ENCODE measurements at places on chromosomes 6 and 20. TPM values are rescaled to one million over a fixed set of nuclear protein-coding genes. Genes with fewer than 3 reads are reported as not detected.

The PRSS16 gene
- total RNA-seq: 15.3 TPM

The BMP5 gene
- 0.13 TPM for total RNA-seq

GRCh38 chr6:49556429-49556837 lies 6.0 kb downstream of the C6orf141 start:
- no peak overlapping the region for H3K27ac ChIP-seq
- H3K36me3 ChIP-seq: no peaks in the 10 kb centered on the region
- H3K4me3 ChIP-seq: no peak overlapping the region
- no peaks in the 10 kb centered on the region for H3K27me3 ChIP-seq

DNA sequence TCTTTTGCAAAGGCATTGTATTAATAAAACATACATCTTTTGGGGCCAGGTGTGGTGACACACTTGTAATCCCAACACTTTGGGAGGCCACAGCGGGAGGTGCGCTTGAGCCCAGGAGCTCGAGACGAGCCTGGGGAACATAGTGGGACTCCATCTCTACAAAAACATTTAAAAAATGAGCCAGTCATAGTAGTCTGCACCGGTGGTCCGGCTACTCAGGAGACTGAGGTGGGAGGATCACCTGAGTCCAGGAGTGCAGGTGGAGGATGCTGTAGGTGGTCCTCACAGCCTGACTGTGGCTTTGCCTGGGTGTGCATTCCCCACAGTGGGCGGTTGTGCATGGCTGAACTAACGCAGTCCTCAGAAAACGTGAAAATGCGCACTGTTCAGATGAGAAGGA lies 162.5 kb downstream of the DLL1 start:
- peaks cover 17% of the 10 kb centered on the region for H3K4me1 ChIP-seq
- peaks cover 6% of the 10 kb centered on the region for H3K27me3 ChIP-seq
- no peaks in the 10 kb centered on the region for H3K36me3 ChIP-seq

DNA sequence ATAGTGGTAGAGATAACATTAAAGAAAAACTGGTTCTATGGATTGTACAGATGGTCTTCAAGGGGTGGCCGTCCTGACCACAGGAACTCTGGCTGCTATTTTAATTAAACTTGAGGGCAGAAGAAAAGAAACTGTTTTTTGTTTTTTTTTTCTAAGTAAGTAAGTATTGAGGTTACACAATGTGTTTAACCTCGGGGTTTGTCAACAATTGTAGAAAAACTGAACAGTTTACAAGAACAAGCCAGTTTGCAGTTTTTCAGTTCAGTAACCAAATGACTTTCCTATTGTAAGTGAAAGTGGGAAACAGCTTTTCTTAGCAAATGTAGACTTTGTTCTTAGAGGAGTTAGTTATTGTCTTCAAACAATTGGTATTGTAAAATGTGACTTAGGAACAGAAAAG lies 77.0 kb downstream of the PLCB1 start:
- no peak overlapping the region for H3K4me3 ChIP-seq
- H3K27me3 ChIP-seq: no peaks in the 10 kb centered on the region
- no peak overlapping the region for H3K27ac ChIP-seq

- no peak for DNase-seq
- peaks cover 67% of the 10 kb centered on the region for H3K4me1 ChIP-seq
- no peaks in the 10 kb centered on the region for H3K27me3 ChIP-seq
- H3K36me3 ChIP-seq: peaks cover 11% of the 10 kb centered on the region
Measured at GRCh38 chr6:125816828-125817280, 26.1 kb downstream of the NCOA7 start.

DNA sequence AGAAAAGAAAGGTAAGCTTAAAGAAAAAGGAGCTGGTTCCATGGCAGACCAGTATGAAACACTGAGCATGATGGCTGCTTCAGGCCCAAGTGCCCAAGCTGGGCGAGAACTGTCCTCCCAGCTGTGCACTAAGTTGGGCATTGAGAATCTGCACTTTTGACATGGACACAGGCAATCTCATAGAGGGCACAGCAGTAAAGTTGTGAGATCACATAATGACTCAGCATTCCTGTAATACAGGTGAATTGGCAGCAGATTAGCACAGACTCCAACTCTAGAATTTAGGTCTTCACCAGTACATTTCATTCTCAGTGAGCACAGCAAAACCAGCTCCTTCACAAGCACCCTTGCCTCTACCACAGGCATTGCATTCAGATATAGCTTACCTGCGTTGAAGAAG lies 343.4 kb downstream of the PKHD1 start:
- H3K4me1 ChIP-seq: no peaks in the 10 kb centered on the region
- no peaks in the 10 kb centered on the region for H3K27me3 ChIP-seq
- no peaks in the 10 kb centered on the region for H3K36me3 ChIP-seq
- no peak for DNase-seq

All from suprapubic skin (tissue), 4 donors.